Left colon (tissue), 2 donors: ENCODE measurements at places on chromosomes 12 and 14. TPM values are rescaled to one million over a fixed set of nuclear protein-coding genes. Genes with fewer than 3 reads are reported as not detected.

DNA sequence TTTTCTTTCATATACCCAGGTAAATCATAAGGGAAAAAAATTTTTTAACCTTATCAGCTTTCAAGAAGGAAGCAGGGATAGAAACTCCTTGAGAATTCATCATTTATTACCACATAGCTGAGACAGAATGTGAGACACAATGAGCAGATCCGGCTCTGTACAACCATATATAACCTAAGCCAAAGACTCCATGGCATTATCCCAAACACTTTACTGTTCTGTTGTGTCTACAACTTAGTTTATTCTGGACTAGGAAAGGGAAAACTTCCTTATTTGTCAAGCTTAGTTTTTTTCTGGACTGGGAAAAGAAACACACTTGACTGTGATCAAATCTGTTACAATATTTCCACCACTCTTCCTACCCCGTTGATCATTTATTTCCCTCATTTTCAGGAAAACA, 38.3 kb upstream of the CATSPERB start:
- DNase-seq: no peak

GRCh38 chr14:57834961-57835360, 30.9 kb downstream of the SLC35F4 start:
- DNase-seq: no peak

GRCh38 chr14:32941668-32942065, 3.0 kb downstream of the NPAS3 start:
- no peak for DNase-seq

DNA sequence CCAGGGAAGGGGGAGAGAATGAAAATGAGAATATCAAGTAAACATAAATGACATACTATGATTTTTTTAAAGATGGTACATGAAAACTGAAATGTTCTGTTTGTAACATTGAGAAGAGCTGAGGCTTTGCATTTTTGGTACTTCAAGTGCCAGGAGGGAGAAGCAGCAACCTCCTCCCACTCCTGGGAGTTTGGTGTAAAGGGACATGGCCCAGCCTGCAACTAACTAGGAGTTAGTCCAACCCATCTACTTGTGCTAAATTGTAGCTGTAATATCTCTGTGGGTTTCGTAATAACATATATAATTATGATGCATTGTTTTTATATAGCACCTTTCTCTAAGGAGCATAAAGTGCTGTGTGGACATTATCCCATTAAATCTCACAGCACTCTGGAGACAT, 517.5 kb downstream of the NELL2 start:
- DNase-seq: no peak

DNA sequence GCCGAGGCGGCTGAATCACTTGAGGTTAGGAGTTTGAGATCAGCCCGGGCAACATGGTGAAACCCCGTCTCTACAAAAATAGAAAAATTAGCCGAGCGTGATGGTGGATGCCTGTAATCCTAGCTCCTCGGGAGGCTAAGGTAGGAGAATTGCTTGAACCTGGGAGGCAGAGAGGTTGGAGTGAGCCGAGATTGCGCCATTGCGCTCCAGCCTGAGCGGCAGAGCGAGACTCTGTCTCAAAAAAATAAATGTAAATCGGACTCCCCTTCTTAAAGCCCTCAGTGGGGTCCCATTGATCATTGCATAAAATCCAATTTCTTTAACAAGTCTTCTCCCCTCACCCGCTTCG, 908 bp downstream of the TDP1 start:
- no peak for DNase-seq

DNA sequence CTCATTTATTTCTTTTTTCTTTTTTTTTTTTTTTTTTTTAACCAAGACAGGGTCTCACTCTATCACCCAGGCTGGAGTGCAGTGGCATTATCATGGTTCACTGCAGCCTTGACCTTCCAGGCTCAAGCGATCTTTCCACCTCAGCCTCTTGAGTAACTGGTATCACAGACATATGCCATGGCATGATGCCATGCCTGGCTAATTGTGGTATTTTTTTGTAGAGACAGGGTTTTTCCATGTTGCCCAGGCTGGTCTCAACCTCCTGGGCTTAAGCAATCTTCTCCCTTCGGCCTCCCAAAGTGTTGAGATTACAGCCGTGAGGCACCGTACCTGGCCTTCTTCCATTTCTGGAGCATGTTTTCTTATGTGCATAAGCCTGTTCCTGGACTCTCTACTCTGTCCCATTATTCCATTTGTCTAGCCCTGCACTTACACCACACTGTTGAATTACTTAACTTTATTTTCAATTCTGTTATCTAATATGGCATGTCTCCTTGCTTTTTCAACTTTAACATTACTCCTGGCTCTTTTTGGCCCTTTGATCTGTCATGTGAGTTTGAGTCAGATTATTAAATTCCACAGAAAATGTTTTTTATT, 47.9 kb upstream of the PTGDR start:
- no peak for DNase-seq

GRCh38 chr14:42424501-42424900, 817.8 kb downstream of the LRFN5 start:
- DNase-seq: no peak

DNA sequence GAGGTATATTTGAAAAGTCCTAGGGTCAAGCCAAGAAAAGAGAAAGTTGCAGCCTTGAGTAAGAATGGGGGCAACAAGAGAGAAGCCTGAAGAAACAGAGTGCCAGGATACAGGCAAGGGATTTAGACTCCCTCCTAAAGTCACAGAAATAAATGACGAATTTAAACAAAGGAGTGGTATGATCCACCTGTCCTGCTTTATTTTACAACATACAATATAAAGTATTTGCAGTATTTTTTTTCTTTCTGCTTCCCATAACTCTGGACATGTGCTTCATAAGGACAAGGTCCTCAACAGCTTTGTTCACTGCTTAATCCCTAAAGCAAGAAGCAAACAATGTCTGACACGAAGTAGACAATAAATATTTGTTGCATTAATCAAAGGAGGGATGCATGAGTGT, 57.4 kb downstream of the IFNG start:
- DNase-seq: no peak

DNA sequence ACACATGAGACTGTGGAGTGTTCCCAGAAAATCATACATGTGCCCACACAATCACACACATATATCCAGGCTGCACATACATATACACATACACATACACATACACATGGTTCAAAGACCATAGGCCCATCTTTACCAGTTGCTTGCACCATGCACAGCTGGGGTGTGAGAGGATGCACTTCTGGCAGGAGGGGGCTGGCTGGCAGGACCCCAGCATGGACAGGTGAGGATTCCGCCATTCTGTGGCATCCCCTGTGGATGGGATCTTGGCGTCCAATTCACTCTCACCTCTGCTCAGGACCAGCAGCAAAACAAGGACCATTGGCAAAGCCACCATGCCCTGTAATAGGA, 7.0 kb downstream of the ITGB7 start:
- no peak for DNase-seq

- DNase-seq: no peak
These were observed 182.1 kb downstream of the PAWR start for GRCh38 chr12:79508622-79509021.

- no peak for DNase-seq
These were observed 408.6 kb upstream of the SYT1 start for GRCh38 chr12:78455991-78456390.

GRCh38 chr12:110760204-110760609, 17.5 kb upstream of the PPP1CC start:
- DNase-seq: no peak

GRCh38 chr12:3928538-3929184, 55.5 kb upstream of the PARP11 start:
- no peak for DNase-seq

DNA sequence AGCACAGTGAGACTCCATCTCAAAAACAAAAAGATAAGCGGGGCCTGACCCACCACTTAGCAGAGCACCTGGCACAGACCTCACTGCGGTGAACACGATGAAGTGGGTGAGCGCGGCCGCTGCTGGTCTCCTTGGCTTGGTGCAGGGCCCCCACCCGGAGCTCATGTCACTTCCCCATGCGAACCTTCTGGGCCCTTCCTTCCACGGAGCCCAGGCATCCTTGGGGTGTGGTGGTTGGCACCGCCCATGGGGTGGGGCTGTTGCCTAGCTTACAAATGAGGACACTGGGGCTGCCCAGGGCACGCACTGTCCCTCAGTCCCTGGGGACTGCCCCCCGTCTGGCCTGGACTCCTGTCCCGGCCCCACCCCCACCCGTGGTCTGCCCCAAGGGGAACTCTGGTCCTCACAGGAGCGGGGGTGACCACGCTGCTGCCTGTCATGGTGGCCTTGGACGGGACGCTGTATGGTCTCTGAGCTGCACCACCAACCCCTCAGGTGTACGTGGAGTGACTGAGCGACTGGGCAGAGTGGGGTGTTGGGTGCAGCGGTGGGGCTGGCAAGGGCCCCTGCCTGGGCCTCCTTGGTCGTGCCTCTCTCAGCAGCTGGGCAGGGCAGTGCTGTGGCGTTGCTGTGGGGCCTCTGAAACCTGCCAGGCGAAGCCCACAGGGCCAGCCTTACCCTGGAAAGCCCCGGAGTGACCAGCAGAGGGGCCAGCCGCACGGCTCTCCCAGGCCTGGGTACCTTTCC, 15.3 kb downstream of the FBRSL1 start:
- no peak for DNase-seq

GRCh38 chr12:54857406-54857805, 3.1 kb downstream of the MUCL1 start:
- no peak for DNase-seq

The RBP5 gene
- 2.8 TPM for total RNA-seq

The DYNC1H1 gene
- total RNA-seq: 370 TPM

The LRTM2 gene
- not detected for total RNA-seq

The IGF1 gene
- total RNA-seq: 5.8 TPM
